Upper lobe of right lung (tissue), 1 donor: ENCODE measurements at places on chromosomes 3 and 15.

DNA sequence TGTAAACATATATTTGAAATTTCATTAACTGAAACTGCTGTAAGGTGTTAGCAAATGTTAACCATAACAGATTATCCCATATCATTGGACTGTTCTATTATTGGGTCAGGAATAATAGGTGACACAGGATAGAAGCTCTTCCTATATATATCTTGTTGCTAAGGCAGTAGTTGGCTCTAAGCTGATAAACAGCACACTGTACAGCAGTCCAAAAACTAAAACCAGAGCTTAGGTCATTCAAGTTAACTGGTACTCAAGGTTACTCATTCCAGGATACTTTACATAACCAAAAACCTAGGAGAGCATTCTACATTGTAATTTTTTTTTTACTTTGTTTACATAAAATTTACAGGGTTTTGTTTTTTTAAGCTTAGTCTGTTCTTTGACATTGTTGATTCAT, 8.9 kb downstream of the DNAJC19 start:
- DNase-seq, result no peak

DNA sequence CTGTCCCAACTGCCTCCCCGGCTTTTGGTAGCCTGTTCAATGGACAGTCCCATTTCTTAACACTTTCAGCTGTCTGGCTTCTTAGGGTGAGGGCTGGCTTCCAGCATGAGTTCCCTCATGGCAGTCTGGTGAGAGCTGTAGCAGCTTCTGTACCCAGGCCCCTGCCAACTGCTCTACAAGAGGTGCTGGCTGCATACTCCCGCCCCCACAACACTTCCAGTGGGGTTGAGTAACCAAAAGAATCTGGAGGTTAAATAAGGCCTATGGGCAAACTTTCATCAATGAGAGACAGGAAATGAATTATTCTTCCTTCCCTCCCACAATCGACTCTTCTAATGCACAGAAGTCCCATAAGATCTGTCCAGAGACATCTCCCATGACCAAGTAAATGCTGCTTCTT, 145.0 kb downstream of the NEK10 start:
- no peak for DNase-seq

- no peak for DNase-seq
Measured at GRCh38 chr15:55588815-55589115, 620 bp upstream of the PYGO1 start.

- no peak for DNase-seq
Measured at GRCh38 chr3:36393563-36393962, 13.3 kb downstream of the STAC start.

GRCh38 chr3:133362539-133362938, 37.3 kb upstream of the BFSP2 start:
- no peak for DNase-seq

- no peak for DNase-seq
Measured at GRCh38 chr3:67489816-67490215, 164.6 kb downstream of the SUCLG2 start.

DNA sequence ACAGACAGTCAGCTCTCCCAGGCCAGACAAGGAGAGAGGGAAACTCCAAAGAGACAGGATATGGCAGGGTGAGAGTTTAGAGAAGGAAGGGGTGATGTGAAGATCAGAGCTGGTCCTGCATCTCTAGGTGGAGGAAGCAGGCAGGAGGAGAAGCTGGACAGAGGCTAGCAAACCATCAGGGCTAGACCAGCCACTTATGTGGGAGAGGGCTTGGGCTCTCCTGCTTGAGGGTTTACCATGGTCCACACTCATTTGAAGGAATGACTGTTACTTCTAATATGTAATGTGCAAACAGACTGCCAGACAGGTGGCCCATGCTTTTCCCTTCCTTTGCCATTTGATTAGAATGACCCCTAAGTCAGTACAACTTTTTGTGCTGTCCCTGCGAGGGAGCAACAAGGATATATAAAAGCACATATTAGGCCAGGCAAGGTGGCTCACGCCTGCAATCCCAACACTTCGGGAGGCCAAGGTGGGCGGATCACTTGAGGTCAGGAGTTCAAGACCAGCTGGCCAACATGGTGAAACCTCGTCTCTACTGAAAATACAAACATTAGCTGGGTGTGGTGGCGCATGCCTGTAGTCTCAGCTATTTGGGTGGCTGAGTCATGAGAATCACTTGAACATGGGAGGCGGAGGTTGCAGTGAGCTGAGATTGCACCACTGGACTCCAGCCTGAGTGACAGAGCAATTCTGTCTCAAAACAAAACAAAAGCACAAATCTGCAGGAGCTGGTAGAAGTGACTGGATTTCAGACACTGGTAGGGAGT, 41.0 kb upstream of the MANF start:
- no peak for DNase-seq

GRCh38 chr15:37135225-37135624, 34.9 kb upstream of the MEIS2 start:
- no peak for DNase-seq

GRCh38 chr15:64949383-64950186, 37.9 kb downstream of the ANKDD1A start:
- no peak for DNase-seq

GRCh38 chr3:123281406-123281805, 79.7 kb downstream of the SEC22A start:
- DNase-seq, result no peak

DNA sequence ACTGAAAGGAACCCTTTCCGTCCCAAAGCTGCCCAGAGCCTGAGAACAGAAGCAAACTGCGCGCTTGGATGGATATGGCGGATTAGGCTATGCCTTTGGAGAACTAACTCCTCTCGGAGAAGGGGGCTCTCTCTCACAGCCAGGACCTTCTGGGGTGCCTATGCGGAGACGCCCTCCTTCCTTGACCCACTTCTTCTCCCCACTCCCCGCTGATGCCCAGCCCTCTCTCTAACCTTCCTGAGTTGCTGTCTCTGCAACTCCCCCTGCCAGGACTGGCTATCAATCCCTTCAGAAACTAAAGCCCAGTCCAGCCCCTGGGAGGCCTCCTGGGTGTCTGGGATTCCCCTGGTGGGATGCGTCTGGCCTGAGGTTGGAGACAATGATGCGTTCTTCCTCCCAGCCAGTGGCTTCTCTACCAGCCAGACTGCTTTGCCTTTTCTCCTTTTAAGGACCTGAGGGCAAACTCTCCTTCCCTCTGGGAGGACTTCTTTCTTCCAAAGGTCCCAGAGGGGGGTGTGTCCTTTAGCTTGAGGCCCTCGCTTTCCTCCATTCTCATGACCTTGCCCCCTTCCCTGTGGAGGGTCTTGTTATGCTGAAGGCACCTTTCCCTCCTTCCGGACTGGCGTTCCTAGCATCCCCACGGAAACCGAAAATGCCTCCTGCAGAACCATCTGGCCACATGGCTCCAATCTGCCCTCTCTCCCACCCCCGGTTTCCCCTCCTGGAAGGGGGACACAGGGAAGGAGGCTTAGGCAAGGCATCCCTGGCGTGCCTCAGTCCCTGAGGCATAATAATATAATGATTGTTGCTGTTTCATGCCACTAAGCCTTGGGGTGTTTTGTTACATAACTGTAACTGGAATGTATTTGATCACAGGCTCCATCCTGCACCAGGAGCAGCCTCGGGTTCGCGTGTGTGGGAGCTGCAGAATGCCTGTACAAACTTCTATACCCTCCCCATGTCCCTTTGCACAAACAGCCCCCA, 63.4 kb upstream of the C15orf39 start:
- DNase-seq, result no peak

DNA sequence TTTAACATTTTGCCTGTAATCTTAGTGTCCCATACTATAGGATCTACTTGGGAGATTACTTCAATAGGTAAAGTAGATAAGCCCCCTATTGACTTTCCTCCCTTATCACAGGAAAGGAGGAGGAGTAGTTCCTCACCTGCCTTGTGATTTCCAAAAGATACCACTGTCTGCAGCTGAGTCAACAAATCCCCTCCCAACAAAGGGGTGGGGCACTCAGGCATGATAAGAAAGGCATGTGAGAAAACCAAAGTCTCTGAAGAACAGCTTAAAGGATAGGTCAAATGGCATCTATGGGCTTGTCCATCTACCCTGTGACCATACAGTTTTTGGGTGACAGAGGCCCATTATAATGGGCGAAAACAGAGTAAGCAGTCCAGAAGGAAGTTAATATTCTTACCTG, 71.3 kb upstream of the WNT7A start:
- no peak for DNase-seq
